HEK293T (cell line): ENCODE measurements at places on chromosomes 12 and 14.

DNA sequence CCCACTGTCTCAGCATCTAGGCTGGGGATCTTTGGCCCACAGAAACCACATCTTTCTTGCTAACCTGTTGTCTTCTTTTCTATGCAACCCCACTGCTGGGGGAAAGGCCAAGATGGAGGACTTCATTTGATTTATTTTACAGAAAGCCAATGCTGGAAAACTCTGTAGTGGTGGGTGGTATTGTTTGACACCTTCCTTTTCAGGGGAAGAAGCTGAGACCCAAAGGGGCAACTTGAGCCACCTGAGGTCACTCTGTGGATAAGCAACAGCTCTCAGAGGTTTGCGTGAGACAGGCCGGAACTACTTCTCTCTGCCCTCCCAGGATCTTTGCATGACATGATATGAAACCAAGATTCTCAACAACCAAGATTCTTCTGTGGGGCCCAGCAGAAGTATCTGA lies 645.2 kb downstream of the VRK1 start:
- no peak for DNase-seq

DNA sequence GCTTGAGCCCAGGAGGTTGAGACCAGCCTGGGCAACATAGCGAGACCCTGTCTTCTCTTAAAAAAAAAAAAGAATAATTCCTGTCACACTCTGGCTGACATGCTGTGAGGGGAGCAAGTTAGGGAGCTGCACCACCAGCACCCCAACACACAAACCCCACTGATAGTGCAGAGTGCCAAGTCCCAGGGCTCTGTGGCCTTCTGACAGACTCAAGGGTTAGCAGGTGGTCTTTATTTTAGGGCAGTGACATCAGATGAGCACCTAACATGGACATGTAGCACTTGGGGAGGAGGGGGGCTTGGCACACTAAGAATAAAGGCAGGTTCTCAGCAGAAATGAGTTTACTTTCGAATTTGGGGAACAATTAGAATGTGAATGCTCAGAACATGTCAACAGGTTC lies 6.8 kb downstream of the USP5 start:
- DNase-seq = no peak

DNA sequence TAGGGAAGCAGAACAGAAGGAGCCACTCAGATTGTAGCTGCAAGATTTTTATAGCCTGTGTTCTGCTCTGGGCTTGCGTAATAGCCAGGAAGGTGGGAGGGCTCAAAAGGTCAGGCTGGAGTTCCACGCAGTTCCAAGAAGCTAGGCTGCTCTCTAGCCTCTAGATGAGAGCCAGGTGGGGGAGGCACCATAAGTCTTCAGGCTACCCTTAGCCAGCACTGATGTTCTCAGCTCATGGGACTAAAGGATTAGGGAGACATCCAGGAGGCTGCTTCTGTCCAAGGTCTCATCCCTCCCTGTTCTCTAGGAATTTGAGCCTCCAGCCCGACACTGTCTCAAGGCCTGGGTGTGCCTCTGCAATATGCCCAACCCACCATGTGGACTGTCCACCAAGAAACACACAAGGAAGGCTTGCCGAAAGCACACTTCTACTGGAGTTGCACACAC lies 1.7 kb downstream of the LMBR1L start:
- DNase-seq = no peak

GRCh38 chr14:35385042-35385839 lies 19.3 kb downstream of the NFKBIA start:
- DNase-seq = no peak
